ENCODE measurements at places on chromosomes 2 and 18.

DNA sequence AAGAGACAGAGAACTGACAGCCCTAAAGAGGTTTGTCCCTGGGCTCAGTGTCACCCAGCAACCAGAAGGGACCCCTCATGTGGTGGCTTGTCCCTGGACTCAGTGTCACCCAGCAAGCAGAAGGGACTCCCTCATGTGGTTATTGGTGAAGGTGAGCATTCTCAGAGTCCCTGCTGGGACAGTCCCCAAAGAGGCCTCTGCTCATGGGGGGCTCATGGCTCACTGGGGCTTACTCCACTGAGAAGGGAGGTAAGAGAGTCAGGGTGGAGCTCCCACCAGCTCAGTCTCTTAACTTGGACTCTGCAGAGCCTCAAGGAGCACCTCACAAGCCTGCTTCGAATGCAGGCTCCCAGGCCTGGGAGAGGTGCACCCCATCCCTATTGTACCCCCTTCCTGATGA is 145.2 kb upstream of the COPS8 start:
- DNase-seq, result no peak

DNA sequence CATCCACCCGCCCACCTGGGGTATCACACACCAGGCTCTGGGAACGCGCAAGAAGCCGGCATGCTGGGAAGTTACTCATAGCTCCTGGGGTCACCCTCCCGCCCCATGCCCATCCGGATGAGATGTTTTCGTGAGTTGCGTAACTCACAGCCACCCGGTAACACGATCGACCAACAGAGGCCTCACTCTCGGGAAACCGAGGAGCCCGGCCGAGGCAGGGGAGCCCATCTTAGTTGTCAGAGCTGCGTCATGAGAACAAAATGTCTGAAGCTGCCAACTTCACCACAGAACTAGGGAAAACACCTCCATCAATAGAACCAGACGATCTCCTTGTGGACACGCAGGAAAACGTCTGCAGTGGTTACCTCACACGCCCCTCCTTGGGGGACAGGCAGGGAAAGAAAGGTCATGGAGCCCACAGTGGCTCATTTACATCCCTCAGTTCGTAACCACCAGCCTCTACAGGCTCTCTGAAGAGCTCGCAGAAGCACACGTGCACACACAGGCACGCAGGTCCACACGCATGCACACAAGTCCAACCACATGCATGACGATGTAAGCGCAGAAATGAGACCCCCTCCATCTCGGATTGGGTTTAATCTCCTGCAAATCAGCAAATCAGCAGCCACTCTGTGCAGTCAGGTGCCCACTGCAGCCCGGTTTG is 26.2 kb downstream of the ADI1 start:
- peak; percentile 25 for DNase-seq

DNA sequence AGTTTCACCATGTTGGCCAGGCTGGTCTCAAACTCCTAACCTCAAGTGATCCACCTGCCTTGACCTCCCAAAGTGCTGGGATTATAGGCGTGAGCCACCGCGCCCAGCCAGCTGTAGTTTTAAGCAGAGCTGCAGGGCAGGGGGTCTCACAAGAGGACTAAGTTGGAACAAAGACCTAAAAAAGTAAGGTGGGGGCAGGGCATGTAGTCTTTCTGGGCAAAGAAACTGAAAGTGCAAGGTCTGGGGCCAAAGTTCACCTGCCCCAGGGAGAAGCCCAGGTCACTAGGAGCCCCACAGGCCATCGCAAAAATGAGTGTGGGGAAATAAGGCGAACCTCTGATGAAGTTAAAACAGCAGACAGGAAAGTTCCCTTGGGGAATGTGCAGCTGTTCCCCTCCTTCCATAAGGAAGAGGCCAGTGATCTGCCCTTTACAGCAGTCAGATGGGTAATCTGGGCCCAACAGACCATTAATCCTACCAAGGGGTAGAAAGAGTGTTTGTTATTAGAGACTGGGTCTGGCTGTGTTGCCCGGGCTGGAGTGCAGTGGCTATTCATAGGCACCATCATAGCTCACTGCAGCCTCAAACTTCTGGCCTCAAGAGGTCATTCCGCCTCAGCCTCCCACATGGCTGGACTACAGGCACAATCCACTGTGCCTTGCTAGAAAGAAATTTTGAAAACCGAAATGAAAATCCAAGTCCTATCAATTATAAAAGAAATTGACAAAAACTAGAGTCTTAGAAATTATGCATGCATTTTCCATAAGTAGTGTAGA is 2.8 kb downstream of the SCLY start:
- DNase-seq, result peak; percentile 37

DNA sequence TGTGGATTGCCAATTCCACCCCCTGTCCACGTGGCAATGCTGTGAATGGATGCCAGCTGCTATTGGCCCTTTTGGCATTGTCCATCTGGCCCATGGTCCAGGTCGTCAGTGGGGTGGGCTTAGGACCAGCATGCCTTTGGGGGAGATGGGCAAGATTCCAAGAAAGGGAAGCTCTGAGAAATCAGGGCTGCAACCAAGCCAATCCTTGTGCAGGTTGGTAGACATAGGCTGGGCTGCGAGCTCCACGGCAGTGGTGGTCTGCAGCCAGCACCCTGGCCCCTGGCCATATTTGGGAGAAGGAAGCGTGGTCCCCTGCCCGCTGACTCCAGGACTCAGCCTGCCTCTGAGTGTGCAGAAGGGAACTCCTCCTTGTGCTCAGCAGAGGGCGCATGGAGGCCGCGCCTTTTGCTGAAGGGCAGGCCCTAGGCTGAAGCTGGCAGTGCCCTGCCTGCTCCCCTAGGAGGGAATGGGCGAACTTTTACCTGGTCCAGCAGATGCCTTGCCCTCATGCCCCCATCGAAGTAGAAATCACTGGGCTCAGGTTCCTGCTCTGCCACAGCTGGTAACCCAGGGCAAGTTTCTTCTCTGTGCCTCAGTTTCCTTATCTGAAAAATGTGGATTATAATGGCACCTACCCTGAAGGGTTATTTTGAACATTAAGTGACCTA is 5.4 kb downstream of the SPR start:
- peak; percentile 79 for DNase-seq

DNA sequence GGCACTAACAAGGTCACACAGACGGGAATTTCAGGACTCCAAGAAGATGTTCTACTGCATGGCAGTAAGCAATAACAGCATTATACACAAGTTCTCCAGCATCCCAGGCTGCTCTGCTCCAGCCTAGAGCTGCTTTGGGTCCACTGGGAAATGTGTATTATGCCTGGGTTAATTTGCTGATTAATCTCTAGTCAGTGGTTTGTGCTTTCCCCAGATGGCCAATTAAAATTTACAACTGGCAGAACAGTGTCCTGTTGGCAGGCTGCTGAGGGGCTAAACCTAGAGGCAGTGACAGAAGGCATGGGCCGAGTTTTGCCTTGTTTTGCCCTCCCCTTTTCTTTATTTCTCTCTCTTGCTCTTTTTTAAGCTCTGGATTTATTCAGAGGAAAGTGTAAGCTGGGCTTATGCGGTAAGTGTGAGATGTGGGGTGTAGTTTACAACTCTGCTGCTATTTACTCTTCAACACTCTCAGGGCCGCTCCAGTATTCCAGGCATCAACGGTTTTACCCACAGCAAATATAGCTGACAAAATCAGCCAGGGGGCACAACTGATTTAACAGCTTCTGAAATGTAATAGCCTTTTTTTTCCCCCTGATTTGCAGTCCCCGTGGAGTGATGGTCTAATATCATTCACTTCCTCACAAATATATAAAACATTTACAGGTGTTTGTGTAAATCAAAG is 348.0 kb downstream of the GPD2 start:
- DNase-seq, result no peak

DNA sequence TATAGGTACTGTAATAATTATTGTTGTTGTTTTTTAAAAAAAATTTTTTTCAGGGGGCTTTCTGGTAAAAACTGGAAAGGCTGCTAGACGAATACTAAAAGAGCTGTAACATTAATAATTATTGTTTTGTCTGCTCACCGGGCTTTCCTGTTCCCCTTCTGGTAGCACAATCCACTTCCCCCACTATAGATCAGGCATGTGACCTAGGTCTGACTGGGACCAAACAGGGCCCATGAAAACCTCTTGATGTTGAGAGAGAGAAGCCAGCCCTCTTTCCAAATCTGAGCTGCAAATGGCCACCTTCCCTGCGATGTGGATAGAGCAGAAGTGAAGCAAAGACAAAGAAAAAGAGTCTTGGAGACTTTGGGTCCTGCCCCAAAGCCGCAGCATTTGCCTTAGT is 23.4 kb downstream of the SH2D6 start:
- DNase-seq, result no peak

- DNase-seq, result no peak
These were observed 18.1 kb upstream of the DNAH7 start for GRCh38 chr2:196086517-196087368.

Measured in activated CD8-positive, alpha-beta memory T cell treated with anti-CD3 and anti-CD28 coated beads, Interleukin-2, amount 50 U/mL, for 48 hours (primary cell).